CD4-positive, alpha-beta memory T cell (primary cell): ENCODE measurements at places on chromosomes 3 and 15. TPM values are rescaled to one million over a fixed set of nuclear protein-coding genes. Genes with fewer than 3 reads are reported as not detected.
A peak's percentile ranks its signal among the peaks of the same experiment; 100 is the strongest.

GRCh38 chr3:196440696-196441095, 8.5 kb upstream of the UBXN7 start:
- DNase-seq: no peak
- H3K27ac ChIP-seq: no peak overlapping the region
- no peak overlapping the region for H3K4me3 ChIP-seq
- H3K36me3 ChIP-seq: no peaks in the 10 kb centered on the region

GRCh38 chr15:64455961-64456371, 4.4 kb upstream of the ZNF609 start:
- H3K4me1 ChIP-seq: peaks cover 9% of the 10 kb centered on the region
- H3K27me3 ChIP-seq: no peaks in the 10 kb centered on the region
- DNase-seq: no peak
- no peak overlapping the region for H3K27ac ChIP-seq

GRCh38 chr3:100782348-100782747, 73.1 kb downstream of the TFG start:
- no peaks in the 10 kb centered on the region for H3K4me1 ChIP-seq
- no peaks in the 10 kb centered on the region for H3K36me3 ChIP-seq
- H3K27ac ChIP-seq: no peak overlapping the region
- no peak for DNase-seq
- no peak overlapping the region for H3K4me3 ChIP-seq

DNA sequence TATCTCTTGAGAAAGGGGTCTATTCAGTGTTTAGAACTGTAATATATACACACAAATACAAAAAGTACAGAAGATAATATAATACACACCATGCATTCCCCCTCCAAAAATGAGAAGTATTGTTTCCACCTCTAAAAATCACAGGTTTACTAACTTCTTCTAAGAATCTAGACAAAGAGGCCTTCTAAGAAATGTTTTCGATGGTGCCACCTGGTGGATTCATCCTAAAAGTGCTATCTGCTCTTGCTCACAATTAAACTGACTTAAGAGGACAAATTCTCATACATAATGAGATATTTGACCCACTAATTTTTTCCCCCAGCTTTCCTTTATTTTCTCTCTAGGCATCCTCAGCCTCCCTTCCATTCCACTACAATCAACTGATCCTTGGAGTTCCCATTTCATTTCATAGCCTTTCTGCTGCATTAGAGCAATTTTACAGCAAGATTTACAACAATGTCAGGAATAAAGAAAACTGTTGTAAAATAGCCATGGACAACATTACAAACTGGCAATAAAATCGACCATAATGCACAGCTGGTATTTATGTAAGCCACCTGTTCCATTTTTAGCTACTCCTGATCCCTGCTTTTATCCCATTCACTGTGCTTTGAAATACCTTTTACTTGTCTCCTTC, 124.6 kb downstream of the ARRDC4 start:
- peak; percentile 20 for DNase-seq
- H3K27ac ChIP-seq: no peak overlapping the region
- no peak overlapping the region for H3K4me3 ChIP-seq
- H3K36me3 ChIP-seq: no peaks in the 10 kb centered on the region

The STRIT1 gene
- total RNA-seq: not detected

The CIDEC gene
- total RNA-seq: not detected
